Adrenal gland (tissue), 19 donors: ENCODE measurements at places on chromosomes 5 and 9.

- DNase-seq: no peak
Observed at GRCh38 chr9:77589046-77589795, 58.9 kb downstream of the GNA14 start.

DNA sequence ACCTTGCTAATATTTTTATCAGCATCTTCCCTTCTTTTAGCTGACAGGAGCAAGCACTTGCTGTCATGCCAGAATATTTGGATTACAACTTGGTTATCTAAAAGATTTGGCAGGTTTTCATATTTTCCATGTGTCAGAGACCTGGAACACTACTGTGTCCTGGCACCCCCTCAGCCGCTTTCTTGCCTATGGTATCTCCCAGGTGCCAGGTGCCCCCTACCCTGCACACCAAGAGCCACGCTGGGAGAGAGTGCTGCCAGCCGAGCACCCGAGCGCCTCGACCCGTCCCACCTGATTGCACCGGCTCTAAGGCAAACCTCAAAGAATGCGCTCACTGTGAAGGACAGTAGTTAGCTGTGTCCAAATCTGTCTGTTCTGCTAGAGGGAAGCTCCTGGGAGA lies 84.8 kb downstream of the GTF3C4 start:
- no peak for DNase-seq

- DNase-seq: no peak
Observed at GRCh38 chr9:102135768-102136167, 397.3 kb upstream of the GRIN3A start.

GRCh38 chr5:120405923-120406322 lies 58.2 kb upstream of the PRR16 start:
- no peak for DNase-seq

GRCh38 chr5:149274939-149275338 lies 3.3 kb downstream of the AFAP1L1 start:
- no peak for DNase-seq

- no peak for DNase-seq
Observed at GRCh38 chr5:170573114-170573513, 69.3 kb downstream of the KCNIP1 start.

- DNase-seq: no peak
Observed at GRCh38 chr5:39946356-39947045, 521.7 kb upstream of the DAB2 start.

DNA sequence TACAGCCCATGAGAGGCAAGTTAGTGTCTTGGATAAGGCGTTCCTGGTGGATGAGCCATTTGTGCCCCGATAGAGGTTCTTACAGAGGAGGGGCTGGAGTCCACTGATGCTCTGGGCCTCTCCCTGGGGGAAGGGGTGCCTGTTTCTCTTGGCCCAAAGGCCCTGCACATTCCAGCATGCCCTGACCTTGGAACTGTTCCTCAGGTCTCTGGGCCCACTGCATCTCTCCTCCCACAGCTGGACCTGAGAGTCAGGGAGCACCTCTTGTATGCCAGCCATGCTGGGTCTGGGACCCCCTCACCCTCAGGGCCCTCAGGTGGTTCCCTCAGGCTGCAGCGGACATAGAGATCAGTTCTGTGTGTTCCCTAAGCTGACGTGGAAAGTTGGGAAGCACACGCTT lies 26.4 kb downstream of the DAPK1 start:
- no peak for DNase-seq

GRCh38 chr9:116271340-116271739 lies 117.7 kb downstream of the PAPPA start:
- DNase-seq: no peak

GRCh38 chr5:9784231-9784630 lies 154.1 kb upstream of the TAS2R1 start:
- DNase-seq: no peak

DNA sequence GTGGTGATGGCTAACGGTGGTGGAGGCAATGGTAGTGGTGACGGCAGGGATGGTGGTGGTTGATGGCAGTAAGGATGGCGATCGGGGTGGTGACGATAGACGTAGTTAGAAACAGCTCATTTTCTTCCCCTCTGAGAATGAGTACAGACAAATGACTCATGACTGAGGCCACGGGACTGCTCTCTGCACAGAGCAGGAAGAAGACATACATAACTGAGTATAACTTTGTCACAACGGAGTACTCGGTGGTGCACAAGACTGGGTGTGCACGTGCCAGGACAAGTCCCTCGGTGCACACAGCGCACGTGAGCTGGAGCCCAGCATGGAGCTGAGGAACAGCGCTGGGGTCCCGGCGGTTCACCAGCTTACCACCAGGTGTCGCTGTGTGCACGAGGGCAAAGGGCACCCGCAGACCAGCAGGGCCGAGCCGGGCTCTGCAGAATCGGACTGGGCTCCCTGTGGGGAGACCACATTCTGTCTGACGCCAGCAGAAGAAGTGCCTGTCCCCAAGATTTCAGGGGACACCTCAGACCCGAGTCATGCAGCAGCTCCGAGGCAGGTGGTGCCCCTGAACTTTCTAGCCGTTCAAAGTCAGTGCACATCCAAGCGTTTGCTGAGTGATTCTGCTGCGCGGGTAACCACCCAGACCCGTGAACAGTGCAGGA lies 188.6 kb downstream of the FSTL4 start:
- DNase-seq: peak; percentile 52

DNA sequence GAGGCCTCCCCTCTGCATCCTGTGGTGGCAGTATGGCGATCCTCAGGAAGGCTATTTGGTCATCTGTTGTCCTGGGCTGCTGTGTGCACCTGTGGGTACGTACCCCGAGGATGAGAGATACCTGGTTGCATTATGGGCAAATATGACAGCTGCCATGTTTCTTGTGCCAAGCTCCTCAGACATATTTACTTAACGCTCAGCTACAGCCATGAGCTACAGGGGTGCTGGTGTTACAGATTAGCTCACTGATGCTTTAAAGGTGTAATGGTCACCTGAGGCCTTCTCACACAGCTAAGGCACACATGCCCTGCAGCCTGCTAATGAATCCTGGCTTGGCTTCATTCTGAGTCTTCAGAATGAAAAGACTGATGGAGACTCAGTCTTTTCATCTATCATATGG lies 12.0 kb downstream of the NDST1 start:
- DNase-seq: no peak

DNA sequence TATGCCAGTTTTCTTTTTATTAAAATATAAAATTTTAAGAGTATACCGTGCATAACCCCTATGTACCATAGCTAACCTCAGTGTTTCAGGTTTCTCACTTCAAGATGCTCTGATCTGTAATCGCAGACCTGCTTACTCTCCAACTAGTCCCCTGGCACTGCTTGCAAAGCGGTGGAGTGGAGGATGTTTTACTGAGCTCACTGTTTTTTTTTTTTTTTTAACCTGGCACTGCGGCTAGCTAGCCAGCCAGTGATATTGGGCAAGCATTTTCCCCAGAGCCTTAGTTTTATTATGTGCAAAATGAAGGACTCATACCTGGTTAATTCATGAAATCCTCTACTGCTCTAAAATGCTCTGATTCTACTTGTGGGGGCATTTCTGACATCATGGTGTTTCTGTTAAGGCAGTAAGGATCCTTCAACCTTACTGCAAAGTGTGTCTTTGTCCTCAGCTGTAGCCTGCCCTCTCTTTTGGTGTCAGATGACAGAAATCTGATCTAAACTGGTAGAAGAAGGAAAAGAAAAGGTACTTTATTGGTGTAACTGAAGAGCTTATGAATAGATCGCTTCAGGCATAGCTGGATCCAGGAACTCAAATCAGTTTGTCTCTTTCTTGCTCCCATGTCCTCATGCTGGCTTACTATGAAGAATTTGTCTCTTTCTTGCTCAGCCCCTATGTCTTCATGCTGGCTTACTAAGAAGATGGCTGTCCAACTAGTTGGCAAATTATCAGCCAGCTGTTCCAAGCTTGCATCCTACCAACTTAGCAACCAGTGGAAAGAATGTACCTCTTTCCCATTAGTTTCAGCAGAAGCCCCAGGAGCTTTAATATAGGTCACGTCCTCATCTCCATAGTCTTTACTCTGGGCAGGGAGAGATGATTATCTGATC lies 59.8 kb downstream of the DOCK2 start:
- no peak for DNase-seq

- DNase-seq: no peak
Observed at GRCh38 chr5:158907856-158908255, 191.9 kb downstream of the EBF1 start.

DNA sequence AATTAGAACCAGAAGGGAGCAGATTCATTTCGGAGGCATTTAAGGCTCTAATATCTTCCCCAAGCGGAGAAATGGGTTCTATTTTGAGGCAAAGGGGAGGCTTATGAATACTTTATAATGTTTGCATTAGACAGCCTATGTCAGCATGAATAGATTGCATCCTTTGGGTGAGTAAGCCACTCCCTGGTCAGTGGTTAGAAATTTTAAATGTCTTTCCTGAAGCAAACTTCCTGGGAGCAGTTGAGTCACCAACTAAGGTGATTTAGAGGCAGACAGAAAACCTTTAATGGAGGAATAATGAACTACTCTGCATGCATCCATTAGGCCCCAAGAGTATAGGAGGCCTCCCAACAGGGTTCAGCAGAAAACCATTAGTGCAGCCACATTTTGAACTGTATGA lies 204.9 kb downstream of the ELAVL2 start:
- no peak for DNase-seq

DNA sequence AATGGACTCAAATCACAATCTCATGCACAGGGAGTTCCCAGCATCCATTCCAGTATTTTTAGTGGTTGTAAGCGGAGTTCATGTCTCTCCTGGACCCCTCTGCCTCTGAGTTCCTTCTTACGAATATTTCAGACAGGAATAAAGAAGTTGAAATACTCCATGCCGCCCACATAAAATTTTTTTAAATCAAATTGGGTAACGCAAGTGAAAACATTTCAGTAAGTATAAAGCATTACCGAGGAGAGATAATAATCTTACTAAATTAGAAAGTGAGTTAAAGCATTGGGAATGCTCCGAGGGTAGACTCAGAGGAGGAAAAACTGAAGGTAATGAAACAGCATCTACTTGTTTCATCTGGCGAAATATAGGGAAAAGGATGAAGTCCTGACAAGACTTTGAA lies 317.6 kb downstream of the ARRDC3 start:
- DNase-seq: no peak

- DNase-seq: no peak
Observed at GRCh38 chr9:32968101-32969011, 33.1 kb downstream of the APTX start.

DNA sequence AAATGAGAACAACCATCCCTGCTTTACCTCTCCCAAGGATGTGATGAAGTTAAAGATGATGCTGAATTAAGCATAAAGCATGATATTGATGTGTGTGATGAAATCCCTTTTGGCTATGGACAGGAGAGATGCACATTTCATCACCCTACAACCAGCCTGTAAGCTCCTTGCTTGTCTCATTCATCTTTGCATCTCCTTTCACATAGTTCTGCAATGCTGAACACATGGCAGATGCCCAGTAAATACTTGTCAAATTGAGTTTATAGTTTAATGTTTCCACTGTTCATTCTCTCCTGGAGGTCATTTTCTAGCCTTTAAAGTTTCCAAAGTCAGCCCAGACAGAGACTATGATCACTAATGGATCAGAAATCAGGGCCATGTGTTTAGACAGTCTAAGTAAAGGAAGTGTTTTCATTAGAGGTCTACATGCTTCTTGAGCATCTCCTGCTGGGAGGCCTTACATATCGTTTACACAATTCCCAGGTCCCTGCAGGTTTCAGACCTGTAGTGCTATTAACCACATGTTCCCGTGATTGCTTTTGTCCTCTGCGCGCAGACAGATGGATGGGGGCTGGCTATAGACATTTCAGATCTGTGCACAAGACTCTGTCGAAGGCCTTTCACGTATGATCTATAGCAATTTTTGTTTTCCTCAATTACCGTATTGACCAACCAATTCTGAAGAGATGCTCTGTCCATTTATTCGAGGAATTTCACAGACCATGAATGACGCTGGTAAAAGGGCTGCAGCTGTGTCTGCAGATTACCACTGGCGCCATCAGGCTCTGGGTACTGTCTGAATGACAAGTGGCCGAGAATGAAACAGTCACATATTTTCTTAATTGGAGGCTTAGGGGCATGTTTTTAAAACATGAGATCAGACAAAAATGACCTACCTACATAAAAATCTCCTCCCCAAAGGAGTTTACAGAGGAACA lies 49.0 kb upstream of the CKMT2 start:
- DNase-seq: no peak

- DNase-seq: no peak
Observed at GRCh38 chr5:88979726-88980125, 96.7 kb upstream of the MEF2C start.

DNA sequence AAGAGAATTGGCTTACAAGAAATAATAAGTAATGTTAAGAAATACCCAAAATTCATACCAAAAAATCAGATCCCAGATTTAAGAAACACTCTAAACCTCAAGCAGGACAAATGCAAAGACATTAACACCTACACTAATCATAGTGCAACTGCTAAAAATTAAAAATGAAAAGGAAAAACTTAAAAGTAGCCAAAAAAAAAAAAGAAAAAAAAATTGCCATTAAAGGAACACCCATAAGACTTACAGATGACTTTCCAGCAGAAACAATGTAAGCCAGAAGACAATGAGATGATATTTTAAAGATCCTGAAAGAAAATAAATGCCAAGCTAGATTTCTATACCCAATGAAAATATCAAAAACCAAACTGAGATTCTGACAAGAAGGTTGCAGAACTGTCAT lies 101.5 kb downstream of the DENND1A start:
- DNase-seq: no peak

- peak; percentile 74 for DNase-seq
Observed at GRCh38 chr9:36325081-36325828, 67.0 kb upstream of the GNE start.

DNA sequence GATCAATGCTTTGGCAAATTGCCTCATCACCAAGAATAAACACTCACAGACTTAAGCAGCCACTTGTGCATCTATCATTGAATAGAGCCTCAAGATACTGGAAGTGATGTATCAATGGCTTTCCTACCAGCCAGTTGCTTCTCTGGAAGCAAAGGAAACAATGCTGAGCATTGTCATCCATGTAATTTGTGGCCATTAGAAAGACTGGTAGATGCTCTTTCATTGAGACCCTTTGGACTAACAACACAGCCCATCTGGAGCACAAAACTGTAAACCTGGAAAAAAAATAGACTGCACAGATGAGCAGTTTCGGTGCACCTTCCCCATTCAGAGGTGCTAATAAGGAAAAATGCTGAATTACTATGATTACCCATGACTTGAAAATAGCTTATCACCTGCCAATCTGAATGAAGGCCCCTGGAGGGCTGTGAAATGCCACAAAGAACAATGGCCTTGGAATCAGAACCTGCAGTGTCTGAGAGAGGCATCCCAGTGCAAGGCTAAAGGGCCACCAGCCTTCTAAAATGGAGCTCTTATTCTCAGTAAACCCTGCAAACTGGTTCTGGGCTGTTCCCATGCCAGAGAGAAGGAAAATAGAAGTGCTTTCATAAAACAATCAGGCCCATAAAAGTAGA lies 127.5 kb downstream of the RFK start:
- no peak for DNase-seq

- peak; percentile 65 for DNase-seq
Observed at GRCh38 chr9:16705111-16705604, 165.3 kb downstream of the BNC2 start.

DNA sequence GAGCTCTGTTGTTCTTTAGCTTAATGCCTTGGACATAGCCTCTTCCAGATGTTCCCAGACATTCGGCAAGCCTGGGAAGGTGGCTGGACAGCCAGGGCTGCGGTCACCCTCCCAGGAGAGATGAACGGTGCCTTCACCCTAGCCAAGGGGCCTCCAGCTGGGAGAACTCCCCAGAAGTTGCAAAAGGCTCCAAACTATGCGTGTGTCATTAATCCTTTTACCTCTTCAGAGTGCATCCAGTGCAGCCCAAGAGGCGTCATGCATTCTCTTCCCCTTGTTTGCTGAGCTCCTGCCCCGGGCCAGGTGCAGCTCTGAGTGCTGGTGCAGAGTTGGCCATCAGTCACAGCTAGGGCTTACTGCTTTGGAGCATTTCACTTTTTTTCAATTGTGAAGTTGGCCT lies 22.8 kb downstream of the HMCN2 start:
- DNase-seq: no peak
